ENCODE measurements at places on chromosomes 1 and 21. TPM values are rescaled to one million over a fixed set of nuclear protein-coding genes. Genes with fewer than 3 reads are reported as not detected.

The PTAFR gene
- total RNA-seq: 3.9 TPM

The LPAR3 gene
- total RNA-seq: 13.0 TPM

The LCE2C gene
- total RNA-seq: not detected

The MPZ gene
- total RNA-seq: 0.18 TPM

The TCHHL1 gene
- not detected for total RNA-seq

The IFI44L gene
- total RNA-seq: 5.5 TPM

The TMPRSS15 gene
- total RNA-seq: 0.12 TPM

The PANK4 gene
- 86.9 TPM for total RNA-seq

The IL20 gene
- total RNA-seq: not detected

The WNT3A gene
- total RNA-seq: 1.5 TPM

The LCE1A gene
- total RNA-seq: not detected

The HSPA6 gene
- total RNA-seq: 4.3 TPM

The DEPDC1 gene
- total RNA-seq: 21.6 TPM

The PGBD5 gene
- under 0.01 TPM for total RNA-seq

The ZNF697 gene
- 3.9 TPM for total RNA-seq

The DUSP12 gene
- total RNA-seq: 97.6 TPM

The OR2T2 gene
- total RNA-seq: not detected

The TMEM35B gene
- total RNA-seq: 10.9 TPM

The TMEM82 gene
- total RNA-seq: not detected

The KTI12 gene
- 9.7 TPM for total RNA-seq

The FOXO6 gene
- 5.4 TPM for total RNA-seq

The APCS gene
- not detected for total RNA-seq

The CYP2J2 gene
- 0.44 TPM for total RNA-seq

The RGS13 gene
- total RNA-seq: 0.22 TPM

The CORT gene
- not detected for total RNA-seq

The C1orf185 gene
- total RNA-seq: not detected

The FCGR1A gene
- total RNA-seq: not detected

The RGS4 gene
- total RNA-seq: 16.6 TPM

The CRP gene
- not detected for total RNA-seq

The LHX4 gene
- 0.04 TPM for total RNA-seq

The PIGC gene
- 57.5 TPM for total RNA-seq

The C1orf116 gene
- 34.9 TPM for total RNA-seq

The PDPN gene
- total RNA-seq: 0.47 TPM

The CDCA8 gene
- total RNA-seq: 31.8 TPM

The RRAGC gene
- total RNA-seq: 7.0 TPM

The ATF3 gene
- 275 TPM for total RNA-seq

The RASAL2 gene
- 11.3 TPM for total RNA-seq

The LIN28A gene
- total RNA-seq: not detected

The F5 gene
- total RNA-seq: not detected

The FCER1G gene
- total RNA-seq: not detected

The SLAMF1 gene
- not detected for total RNA-seq

The LRIG2 gene
- total RNA-seq: 6.1 TPM

The CA14 gene
- not detected for total RNA-seq

The CPTP gene
- total RNA-seq: 141 TPM

The SERINC2 gene
- 51.5 TPM for total RNA-seq

The NRAS gene
- total RNA-seq: 15.1 TPM

The CYB5RL gene
- total RNA-seq: 3.6 TPM

The FCAMR gene
- total RNA-seq: not detected

The USP33 gene
- 45.2 TPM for total RNA-seq

The FMO2 gene
- not detected for total RNA-seq

The ZDHHC18 gene
- total RNA-seq: 18.1 TPM

The CNIH3 gene
- total RNA-seq: 7.4 TPM

The IL19 gene
- total RNA-seq: not detected
